ENCODE measurements at places on chromosomes 7 and 10.

DNA sequence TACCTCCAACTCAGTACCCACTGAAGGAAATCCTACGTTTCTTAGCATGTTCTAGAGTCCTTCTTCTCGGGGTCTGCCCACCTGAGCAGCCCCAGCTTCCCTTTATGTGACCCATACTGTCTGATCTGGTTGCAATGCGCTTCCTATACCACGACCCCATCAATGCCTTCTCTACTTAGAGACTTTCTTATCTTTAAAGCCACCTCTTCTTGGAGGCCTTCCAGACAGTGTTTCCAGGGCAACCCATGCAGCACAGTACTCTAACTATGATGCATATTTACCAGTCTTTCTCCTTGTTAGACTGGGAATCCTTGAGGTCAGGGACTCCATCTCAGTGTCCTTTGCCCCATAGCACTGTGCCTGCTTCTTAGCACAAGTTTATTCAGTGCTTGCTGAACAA lies 54.5 kb upstream of the SLF2 start:
- DNase-seq, result no peak

GRCh38 chr7:32034052-32034451 lies 36.2 kb downstream of the PDE1C start:
- no peak for DNase-seq

DNA sequence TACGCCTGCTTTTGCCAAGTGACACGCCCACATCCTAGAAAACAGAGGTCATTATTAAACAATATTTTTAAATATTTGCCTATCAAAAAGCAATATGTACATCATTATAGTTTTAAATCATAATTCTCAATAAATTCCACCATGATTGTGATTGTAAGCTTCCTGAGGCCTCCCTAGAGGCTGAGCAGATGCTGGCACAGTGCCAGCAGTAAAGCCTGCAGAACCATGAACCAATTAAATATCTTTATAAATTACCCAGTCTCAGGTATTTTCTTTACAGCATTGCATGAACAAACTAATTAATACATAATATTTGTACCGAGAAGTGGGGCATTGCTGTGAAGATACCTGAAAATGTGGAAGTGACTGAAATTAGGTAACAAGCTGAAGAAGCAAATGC lies 174.7 kb upstream of the TMEM196 start:
- DNase-seq, result no peak

DNA sequence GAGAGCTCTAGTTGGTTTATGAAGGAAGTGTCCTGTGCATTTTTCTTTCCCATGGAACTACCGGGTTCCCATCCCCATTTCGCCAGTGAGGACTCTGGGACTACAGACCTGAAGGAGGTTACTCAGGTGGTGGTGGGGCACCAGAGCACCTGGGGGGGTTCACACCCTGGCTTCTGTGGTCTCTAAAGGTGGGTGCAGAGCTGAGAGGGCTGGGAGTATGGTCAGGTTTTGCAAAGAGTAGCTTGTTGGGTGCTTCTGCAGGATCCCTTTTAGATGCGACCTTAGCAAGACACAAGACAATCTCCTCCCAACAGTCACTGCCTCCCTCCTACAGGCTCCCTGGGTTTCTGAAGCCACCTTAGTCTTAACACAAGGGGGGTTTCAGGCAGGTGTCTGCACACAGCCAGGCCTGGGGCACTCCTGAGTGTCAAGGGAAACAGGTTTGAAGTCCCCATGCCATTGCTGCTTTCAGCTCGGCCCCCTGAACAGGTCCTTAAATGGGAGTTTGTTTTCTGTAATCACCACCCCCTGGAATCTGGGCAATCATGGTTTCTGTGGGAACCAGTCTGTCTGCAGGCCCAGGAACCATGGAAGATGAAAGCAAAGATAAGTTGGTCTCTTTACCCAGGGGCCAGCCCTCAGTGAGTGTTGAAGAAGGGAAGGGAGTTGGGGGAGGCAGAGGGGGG lies 9.9 kb upstream of the CXCL12 start:
- no peak for DNase-seq

DNA sequence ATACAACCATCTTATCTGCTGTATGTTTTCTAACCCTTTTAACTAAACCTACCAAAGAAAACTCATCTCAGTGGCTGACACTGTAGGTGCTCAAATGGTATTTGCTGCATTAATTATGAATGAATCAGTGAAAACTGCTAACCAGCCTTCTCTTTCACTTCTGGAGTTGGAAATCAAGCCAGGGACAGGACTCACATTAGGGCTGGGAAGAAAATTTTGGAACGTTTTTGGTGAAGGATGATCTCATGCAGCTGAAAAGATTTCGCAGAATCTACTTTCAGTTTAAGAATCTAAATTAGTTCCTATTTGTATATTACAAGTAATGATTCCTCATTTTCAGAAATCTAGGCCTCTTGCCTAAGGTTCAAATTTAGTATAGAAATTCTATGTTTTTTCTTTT lies 12.9 kb downstream of the MTPN start:
- DNase-seq, result no peak

DNA sequence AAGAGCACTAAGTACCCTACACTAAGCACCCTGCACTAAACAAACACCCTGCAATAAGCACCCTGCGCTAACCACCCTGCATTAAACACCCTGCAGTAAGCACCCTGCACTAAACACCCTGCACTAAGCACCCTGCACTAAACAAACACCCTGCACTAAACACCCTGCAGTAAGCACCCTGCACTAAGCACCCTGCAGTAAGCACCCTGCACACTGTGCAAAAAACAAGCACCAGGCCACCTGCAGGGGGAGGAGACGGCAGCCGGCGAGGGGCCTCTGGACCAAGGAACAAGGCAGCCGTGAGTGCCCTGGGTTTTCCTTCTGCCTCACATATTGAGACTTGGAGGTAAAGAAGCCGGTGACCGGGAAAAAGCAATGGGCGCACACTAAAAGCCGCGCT lies 30.2 kb downstream of the KNDC1 start:
- DNase-seq, result no peak

DNA sequence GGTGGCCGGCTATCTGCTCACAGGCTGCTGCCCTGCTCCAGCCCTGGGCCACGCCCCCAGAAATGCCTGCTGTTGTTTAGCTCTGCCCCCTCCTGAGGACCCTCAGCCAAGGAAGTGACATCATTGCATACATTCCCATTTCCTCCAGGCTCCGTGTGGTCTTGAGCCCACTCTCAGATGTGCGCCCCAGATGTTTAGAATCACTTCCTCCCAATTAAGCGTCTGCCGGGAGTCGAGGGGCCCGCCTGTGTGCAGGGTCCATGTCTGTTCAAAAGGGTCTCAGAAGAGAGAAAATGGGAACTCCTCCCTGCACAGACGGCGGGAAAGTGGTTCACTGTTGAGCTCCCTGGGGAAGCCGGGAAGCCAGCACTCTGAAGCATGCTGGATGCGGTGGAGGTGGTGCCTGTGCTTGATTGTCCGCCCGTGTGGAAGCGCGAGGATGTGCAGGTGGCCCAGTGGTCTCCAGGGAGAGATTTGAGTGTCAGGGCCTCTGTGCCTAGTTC lies 116.9 kb upstream of the PPIF start:
- no peak for DNase-seq

DNA sequence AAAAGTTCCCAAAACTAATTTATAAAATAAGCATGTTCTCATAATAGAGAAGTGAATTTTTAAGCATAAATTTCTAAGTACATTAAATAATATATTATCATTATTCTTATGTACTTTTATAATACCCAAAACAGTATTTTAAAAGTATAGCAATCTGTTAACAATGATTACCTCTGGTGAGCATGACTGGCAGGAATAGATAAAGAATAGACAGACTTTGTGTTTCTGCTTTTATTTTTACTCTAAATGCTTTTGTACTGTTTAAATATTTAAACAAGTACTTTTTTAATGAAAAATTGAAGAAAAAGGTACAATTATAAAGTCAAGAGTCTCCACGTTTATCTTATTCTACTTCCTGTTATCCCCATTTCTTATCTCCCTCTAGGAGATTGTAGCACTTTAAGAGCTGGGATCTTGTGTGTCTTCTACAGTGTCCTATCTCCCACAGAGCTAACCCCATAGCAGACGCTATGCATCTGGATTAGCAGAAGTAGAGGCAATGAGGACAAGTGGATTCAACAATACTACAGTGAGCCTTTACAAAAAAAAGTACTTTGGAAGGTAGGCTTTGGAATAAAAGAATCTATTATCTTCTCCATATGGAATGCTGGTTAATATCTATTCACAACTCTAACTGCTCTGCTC lies 42.9 kb downstream of the IDE start:
- no peak for DNase-seq

DNA sequence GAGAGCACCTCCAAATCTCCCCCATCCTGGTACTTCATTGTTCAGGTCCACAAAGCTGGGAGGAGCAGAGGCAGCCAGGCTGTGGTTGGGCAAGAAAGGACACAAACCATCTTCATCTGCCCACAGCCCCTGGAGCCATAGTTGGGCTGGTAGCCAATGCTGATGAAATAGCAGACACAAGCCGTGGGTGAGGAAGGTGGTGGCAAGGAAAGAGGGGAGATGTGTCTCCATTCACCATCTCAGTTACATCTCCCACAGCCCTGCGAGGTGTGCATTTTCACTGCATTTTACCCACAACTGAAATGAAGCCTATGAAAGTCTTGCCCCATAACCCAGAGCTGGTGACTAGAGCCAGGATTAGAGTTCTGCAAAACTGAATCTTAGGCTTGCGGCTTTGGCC lies 35.0 kb downstream of the PIK3AP1 start:
- no peak for DNase-seq

GRCh38 chr10:18647151-18647550 lies 4.2 kb downstream of the NSUN6 start:
- DNase-seq, result no peak

Data from ACHN (cell line).